AG04449 (cell line): ENCODE measurements at places on chromosomes 3 and 15.

GRCh38 chr3:87127281-87127680 lies 99.8 kb upstream of the CHMP2B start:
- no peak for DNase-seq

- DNase-seq = no peak
Observed at GRCh38 chr3:48267782-48268181, 26.9 kb downstream of the ZNF589 start.

- DNase-seq = no peak
Observed at GRCh38 chr3:15899388-15899787, 101.6 kb upstream of the ANKRD28 start.

DNA sequence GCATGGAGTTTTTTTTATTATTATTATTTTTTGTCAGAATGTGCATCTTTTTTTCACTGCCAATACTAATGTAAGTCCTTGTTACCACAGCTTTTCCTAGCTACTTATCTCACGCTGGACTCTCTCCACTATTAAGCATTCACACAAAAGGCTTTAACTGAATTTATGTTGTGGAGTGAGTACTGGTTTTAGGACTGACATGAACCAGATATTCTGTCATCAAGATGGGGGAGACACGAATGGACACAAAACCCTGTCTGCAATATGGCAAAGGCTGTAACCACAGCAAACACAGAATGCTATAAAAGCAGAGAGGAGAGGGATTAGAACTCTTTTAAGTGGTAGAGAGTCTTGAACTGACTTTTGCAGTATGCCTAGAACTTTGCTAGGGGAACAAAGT lies 592.2 kb upstream of the TBL1XR1 start:
- DNase-seq = no peak

GRCh38 chr15:62547584-62547983 lies 382.5 kb upstream of the C2CD4B start:
- DNase-seq = no peak

GRCh38 chr15:24878153-24878552 lies 76.6 kb upstream of the SNRPN start:
- no peak for DNase-seq

DNA sequence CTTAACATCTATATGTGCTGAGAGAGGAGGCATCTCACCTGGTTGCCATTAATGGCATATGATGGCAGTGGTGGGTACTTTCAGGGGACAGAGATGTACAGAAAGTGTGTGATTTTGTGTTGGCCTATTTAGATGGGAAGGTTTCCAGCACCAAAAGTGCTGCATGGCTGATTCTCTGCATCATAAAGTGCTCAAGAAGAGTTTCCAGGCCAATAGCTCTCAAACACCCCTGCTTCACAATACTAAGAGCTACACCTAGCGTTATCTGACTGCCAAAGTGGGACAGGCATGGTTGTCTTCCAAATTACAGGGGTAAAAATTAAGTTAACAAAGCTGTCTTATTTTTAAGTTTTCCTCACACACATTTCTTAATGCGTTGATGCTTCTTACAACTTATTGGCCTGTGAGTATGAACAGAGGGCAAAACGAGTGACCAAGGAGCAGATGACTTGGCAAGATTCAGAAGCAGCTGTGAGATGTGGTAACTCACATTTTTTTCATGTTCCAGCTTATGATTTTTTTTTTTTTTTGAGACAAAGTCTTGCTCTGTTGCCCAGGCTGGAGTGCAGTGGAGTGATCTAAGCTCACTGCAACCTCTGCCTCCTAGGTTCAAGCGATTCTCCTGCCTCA lies 41.4 kb upstream of the VEPH1 start:
- no peak for DNase-seq

DNA sequence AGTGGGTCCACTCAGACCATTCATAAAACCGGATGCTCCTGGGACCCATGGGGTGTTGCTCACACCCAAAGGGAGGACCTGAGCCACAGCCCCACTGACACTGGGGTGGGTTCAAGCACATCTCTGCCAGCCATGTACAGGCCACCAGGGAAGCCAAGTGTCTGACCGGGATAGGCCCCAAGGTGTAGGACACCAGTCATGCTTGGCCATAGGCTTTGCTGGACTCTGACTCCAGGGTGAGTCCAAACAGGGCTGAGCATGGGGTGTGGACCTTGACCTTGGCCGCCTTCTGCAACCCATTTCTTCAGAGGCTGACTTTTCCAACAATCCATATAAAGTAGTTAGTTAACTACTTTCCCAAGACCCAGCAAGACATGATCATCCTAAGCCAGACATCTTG lies 31.4 kb upstream of the DUSP7 start:
- no peak for DNase-seq

DNA sequence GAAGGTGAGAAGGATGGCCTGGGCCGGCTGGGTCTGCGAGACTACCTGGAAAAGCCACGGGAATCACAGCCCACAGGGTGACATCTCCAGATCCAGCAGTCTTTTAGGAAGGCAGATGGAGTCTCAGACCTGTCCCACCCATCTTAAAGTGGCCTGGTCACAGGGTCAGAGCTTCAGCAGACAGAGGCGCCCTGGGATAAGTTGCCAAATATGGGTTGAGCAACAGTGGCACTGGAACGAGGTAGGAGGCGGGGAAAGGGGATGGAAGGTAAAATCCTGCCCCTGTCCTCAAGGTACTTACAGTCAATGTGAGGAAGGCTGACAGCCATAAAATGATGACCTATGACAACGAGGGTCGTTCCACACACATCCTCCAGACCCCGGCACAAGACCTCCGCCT lies 80.7 kb downstream of the LIPC start:
- DNase-seq = no peak

DNA sequence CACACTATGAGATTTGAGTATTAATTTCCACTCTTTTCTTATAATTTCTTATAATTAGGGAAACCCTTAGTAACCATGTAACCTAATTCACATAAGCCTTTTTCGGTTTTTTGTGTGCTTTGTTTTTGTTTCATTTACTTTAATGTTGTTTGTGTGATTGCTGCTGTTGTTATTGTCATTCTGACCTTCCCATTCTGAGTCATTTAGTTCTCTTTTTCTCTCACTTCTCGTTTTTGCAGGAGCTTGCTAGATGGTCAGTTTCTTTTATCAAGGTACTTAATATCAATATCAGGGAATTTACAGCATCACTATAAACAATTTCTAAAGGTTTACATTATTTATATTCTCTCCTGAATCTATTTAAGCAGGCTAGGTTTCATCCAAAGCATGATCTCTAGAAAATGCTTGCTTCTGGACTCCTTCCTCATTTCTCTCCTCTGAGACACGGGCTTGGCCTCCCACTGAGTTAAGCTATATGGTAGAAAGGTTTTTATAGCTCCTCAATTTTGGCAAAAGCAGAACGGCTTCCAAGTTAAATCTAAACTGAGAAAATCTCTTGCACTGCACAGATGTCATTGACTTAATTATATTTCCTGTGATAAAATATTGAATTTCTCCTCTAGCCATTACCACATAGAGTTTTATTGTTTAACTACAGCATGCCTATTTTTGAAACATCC lies 534.2 kb downstream of the NSUN3 start:
- no peak for DNase-seq

DNA sequence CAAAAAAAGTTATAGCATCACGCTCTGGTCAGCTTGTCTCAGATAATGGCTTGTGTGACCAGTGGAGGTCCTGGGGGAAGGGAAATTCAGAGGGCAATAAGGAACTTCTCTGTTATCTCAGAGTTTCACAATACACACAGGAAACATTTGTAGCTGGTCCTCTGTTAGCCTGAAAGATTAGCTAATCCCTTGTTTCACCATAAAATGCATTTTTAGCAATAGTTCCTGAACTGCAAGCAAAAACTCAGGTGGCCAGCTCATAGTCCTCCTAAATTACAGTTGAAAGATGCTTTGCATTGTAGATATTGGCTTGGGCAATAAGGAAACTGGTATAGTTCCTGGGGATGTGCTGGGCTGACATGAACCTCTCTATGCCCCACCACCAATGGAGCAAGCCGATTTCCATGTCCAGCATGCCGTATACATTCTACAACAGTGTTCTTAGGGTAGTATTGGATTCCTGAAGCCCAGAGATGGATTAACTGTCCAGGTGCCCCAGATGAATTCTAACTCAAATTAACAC lies 141.5 kb upstream of the TBL1XR1 start:
- no peak for DNase-seq

GRCh38 chr3:183898028-183898431 lies 13.3 kb upstream of the PARL start:
- no peak for DNase-seq

DNA sequence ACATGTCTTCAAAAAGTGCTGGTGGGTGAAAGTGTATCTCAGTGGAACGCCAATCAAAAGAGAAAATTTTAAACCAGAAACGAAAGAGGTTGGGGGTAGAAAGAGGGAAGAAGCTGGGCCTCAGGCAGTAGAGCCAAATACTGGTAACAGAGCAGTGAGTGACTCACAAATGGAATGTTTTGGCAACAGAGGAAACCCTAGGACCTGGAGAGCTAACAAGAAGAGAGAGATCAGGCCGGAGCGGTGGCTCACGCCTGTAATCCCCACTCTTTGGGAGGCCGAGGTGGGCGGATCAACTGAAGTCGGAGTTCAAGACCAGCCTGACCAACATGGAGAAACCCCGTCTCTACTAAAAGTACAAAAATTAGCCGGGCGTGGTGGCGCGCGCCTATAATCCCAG lies 450.8 kb upstream of the NAALADL2 start:
- no peak for DNase-seq
